COLO829 (cell line): ENCODE measurements at places on chromosomes 4 and X.

DNA sequence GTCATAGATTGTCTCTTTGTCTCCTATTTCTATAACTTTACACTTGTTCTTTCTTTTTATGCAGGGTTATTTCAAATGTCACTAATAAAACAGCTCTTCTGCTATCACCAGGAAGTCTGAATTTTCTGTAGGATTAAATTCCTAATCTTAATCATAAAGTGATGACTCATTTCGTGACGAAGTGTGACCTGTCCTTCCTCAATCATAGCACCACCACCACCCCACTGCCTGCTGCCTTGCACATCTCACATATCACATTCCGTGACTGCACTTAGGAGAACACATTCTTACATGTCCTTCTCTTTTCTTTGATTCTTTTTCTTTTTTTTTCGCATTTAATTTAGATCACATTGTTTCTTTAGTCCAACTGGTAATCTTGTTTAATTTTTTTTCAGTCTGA, 57.7 kb upstream of the UGT2B7 start:
- DNase-seq = no peak

GRCh38 chrX:68048774-68049173, 384.5 kb downstream of the OPHN1 start:
- no peak for DNase-seq

- DNase-seq = peak; percentile 93
These were observed 51.0 kb downstream of the GUCY1B1 start for GRCh38 chr4:155809835-155810234.

DNA sequence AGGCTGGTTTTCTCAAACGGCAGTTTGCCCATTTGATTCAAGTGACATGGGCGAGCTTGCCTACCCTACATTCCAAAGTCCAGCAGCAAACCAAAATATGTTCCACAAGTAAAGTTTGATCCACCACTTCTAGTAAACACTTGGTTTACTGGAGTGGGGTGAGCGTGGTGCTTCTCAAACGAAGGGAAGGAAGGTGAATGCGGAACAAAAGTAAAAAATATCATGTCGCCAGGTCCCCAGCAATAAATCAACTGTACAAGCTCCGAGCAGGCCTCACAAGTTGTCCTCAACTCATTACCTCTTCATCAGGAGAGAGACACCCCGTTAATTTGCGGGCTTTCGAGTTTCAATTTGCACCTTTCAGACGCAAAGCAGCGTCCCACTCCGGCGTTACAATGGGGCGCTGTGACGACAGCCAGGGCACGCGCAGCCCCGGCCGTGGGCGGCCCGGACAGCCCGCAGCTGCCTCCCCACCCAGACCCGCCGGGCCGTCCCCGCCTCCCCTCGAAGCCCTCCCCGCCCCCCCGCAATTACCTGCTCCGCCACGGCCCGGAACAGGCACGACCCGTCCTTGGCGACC, 1.0 kb downstream of the OTUD4 start:
- peak; percentile 53 for DNase-seq

DNA sequence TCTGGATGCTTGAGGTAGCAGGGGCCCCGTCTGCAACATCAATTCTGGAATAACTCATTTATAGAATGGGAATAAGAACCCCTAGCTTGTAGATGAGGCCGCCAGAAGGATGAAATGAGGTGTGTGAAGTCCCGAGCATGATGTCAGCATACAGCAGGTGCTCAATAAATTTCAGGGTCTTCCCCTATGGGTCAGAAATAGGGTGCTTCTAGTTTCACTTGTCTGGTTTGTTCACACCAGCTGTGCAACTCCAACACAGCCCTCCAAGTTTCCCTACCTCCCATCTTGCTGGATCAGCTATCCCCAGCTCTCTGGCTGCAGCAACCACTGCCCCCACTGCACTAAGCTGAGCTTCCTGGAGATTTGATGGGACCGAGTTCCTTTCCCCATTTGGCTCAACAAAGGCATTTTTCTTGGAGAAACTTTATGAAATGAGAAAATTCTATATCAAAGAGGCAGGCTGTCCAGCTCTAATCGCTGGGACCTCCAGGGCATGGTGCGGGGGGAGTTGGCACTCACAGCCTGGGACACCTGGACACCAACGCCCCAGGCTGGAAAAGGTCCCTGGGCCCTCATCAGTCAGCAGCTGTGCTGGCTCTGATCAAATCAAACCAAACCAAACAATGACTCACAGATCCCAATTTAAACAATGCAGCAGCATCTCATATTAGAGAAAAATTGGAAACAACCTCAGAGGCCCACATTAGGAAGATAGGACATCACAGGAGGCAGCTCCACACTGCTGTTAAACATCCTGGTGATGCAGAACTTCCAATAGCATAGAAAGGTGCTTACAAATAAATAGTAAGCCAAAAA, 13.3 kb downstream of the SLC2A9 start:
- DNase-seq = no peak

DNA sequence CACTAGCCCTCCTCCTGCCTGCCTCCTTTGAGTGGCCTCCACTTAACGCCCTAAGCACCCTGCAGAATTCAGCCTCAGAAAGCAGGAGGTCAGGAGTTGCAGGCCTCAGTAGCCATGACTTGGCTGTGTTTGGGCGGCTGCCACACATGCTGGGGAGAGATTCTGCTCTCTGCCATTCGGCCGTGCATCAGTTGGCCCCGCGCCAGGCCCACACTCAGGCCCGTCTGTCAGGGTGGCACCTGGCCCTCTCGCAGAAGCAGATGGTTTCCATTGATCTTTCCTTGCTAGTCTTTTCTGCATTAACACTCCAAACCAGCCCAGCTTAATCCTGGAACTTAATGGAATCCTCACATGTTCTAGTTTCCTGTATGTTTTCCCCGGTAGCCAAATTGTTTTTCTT, 30.7 kb upstream of the ATP6AP2 start:
- no peak for DNase-seq

DNA sequence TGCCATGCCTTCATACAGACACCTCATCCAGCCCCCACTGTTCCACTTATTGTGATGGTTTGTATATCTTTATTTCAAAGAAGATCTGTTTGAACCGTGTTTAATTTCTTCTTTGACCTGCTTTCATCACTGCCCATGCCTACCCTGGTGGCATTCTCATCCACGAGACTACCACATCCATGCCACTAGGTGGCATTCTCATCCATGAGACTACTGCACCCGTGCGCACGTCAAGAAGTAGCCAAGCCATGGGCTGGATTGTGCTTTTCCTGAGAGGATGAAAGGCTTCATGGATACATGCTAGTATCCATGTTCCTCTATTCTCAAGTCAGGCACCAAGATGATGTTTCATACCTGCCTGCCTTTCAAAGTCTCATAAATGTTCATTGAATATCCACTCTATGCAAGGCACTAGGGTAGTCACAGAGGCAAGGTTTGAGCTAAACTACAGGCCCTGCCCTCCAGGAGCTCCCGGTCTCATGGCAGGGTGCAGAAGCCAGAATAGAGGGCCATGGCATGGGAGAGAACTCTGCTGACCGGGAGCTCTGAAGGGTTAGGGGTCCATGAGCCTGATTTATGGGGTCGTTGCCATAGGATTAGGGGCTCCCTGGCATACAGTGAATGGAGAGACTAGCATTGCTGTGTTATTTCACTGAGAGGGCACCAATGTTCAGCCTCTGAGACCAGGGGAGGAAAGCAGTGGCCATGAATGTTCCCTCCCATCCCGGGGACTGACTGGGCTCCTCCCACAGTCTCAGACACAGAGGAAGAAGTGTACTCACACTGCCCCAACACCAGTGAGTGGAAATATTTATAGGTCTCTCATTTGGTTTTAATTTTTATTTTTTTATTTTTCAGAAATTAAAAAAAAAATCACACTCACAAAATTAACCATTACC, 24.8 kb upstream of the EOLA2 start:
- peak; percentile 53 for DNase-seq

GRCh38 chr4:169615467-169616106, 3.2 kb upstream of the NEK1 start:
- DNase-seq = peak; percentile 35

- peak; percentile 87 for DNase-seq
These were observed 46.1 kb downstream of the PGRMC2 start for GRCh38 chr4:128241425-128241913.

DNA sequence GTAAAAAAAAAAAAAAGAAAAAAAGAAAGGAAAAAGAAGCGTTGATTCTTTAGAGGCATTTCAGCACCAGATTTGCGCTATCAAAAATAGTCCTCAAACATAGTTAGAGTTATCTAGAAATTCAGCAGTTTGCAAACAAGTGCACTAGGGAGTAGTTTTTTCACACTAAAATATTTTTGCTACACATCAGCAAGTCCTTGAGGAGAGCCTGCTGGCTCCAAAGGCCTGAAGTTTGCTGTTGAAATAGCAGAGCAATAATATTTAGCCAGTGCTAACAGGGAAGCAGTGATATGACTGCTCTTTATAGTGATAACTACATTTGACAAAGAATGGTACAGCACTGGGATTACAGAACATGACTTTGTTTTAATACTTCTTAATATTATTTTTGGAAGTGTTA, 472.2 kb downstream of the PCDH7 start:
- DNase-seq = no peak

GRCh38 chrX:149223854-149224253, 281.3 kb downstream of the IDS start:
- DNase-seq = no peak

GRCh38 chrX:152918707-152919106, 20.8 kb downstream of the ZNF185 start:
- DNase-seq = no peak

DNA sequence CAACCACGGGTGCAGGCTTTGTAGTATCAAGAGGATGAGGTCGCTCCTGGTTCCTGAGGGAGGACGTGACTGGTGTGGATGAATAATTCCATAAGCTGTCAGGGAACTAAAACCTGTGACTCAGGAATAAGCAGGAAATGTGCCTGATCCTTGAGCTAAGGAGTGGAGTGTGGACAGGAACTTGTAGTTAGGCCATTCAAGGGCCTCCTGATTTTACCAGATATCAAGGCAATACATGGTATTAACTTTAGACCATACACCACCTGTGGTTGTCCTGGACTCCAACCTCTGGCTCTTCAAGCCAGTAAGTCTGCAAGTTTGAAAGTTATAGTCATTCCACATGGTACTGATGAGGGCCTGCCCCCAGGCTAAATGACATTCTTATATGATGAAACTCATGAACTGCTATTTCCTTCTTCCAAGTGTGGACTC, 12.1 kb upstream of the ING2 start:
- DNase-seq = no peak

- DNase-seq = no peak
These were observed 93.6 kb upstream of the CPEB2 start for GRCh38 chr4:14908635-14909034.
